ENCODE measurements at places on chromosomes 2 and 18. TPM values are rescaled to one million over a fixed set of nuclear protein-coding genes. Genes with fewer than 3 reads are reported as not detected.
A peak's percentile ranks its signal among the peaks of the same experiment; 100 is the strongest.

Gene MAP3K19
- not detected for total RNA-seq

Gene CREG2
- not detected for total RNA-seq

Gene TM4SF20
- total RNA-seq, result not detected

Gene PARD6G
- total RNA-seq, result 2.0 TPM

Gene NT5DC4
- not detected for total RNA-seq

Gene ACVR1C
- total RNA-seq, result 0.36 TPM

Gene DSG1
- total RNA-seq, result 1.3 TPM

Gene CPLX4
- total RNA-seq, result not detected

DNA sequence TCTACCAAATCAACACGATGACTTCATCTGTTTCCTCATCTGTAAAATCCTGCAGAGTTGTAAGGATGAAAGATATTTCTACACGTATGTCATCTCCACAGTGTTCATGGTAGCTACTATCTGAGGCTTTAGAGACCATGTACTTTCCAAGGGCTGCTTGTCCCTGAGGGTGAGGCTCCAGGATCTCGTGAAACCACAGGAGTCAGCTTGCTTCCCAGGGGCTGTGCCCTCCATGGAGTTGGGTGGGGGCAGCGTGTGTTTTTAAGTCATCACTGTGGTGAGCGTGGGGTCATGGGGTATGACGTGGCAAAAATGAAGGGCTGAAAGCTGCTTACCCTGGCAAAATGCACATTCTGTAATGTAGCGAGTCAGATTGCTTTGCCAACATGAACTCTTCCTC lies 81.6 kb downstream of the ASAP2 start:
- no peaks in the 10 kb centered on the region for H3K27me3 ChIP-seq
- peaks cover 29% of the 10 kb centered on the region for H3K4me1 ChIP-seq
- H3K27ac ChIP-seq, result no peak overlapping the region
- H3K36me3 ChIP-seq, result no peaks in the 10 kb centered on the region
- no peak for DNase-seq
- H3K4me3 ChIP-seq, result no peak overlapping the region

GRCh38 chr2:80326214-80326613 lies 21.7 kb upstream of the LRRTM1 start:
- no peaks in the 10 kb centered on the region for H3K36me3 ChIP-seq
- H3K27ac ChIP-seq, result no peak overlapping the region
- peaks cover 32% of the 10 kb centered on the region for H3K27me3 ChIP-seq
- no peak overlapping the region for H3K4me3 ChIP-seq
- no peak for DNase-seq
- peaks cover 9% of the 10 kb centered on the region for H3K4me1 ChIP-seq

- no peak for DNase-seq
- no peak overlapping the region for H3K4me3 ChIP-seq
- H3K27me3 ChIP-seq, result no peaks in the 10 kb centered on the region
- H3K4me1 ChIP-seq, result peaks cover 6% of the 10 kb centered on the region
- H3K36me3 ChIP-seq, result peaks cover 41% of the 10 kb centered on the region
Measured at GRCh38 chr2:231160701-231161100, 35.9 kb upstream of the HTR2B start.

- no peak for DNase-seq
- peaks cover 29% of the 10 kb centered on the region for H3K36me3 ChIP-seq
- H3K27me3 ChIP-seq, result no peaks in the 10 kb centered on the region
- H3K4me1 ChIP-seq, result no peaks in the 10 kb centered on the region
- H3K27ac ChIP-seq, result no peak overlapping the region
- no peak overlapping the region for H3K4me3 ChIP-seq
Measured at GRCh38 chr2:135490376-135490775, 40.6 kb downstream of the ZRANB3 start.

- no peak overlapping the region for H3K4me3 ChIP-seq
- H3K4me1 ChIP-seq, result peaks cover 82% of the 10 kb centered on the region
- peak overlapping the region; percentile 64 for H3K27ac ChIP-seq
- no peak for DNase-seq
- H3K27me3 ChIP-seq, result no peaks in the 10 kb centered on the region
Measured at GRCh38 chr2:197952540-197953202, 148.3 kb downstream of the PLCL1 start.

- no peaks in the 10 kb centered on the region for H3K27me3 ChIP-seq
- H3K4me1 ChIP-seq, result peaks cover 50% of the 10 kb centered on the region
- H3K27ac ChIP-seq, result peak overlapping the region; percentile 85
- peak overlapping the region; percentile 92 for H3K4me3 ChIP-seq
Measured at GRCh38 chr2:3575534-3576262, 638 bp downstream of the RPS7 start.

DNA sequence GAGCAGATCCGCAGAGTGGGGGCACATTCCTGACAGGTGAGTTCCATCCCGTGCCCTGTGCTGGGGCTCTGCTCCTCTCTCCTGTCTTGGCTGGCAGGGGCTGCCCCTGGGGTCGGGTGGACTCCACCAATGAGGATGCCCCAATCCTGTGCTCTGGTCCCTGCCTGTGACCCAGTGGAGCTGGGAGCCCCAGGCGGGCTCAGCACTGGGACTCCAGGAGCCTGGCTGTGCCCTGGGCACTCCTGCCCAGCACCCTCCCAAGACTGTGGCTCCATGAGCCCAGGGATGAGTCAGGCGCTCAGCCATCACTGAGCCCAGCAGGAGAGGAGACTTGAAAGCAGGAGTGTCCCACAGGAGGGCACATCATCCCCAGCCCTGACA lies 53.9 kb downstream of the MBP start:
- peaks cover 67% of the 10 kb centered on the region for H3K4me1 ChIP-seq
- no peaks in the 10 kb centered on the region for H3K36me3 ChIP-seq
- no peak overlapping the region for H3K4me3 ChIP-seq
- no peak overlapping the region for H3K27ac ChIP-seq
- H3K27me3 ChIP-seq, result no peaks in the 10 kb centered on the region

GRCh38 chr2:98479959-98480524 lies 35.4 kb downstream of the INPP4A start:
- H3K4me3 ChIP-seq, result no peak overlapping the region
- peaks cover 93% of the 10 kb centered on the region for H3K4me1 ChIP-seq
- peak overlapping the region; percentile 52 for H3K27ac ChIP-seq
- H3K27me3 ChIP-seq, result no peaks in the 10 kb centered on the region
- no peaks in the 10 kb centered on the region for H3K36me3 ChIP-seq

DNA sequence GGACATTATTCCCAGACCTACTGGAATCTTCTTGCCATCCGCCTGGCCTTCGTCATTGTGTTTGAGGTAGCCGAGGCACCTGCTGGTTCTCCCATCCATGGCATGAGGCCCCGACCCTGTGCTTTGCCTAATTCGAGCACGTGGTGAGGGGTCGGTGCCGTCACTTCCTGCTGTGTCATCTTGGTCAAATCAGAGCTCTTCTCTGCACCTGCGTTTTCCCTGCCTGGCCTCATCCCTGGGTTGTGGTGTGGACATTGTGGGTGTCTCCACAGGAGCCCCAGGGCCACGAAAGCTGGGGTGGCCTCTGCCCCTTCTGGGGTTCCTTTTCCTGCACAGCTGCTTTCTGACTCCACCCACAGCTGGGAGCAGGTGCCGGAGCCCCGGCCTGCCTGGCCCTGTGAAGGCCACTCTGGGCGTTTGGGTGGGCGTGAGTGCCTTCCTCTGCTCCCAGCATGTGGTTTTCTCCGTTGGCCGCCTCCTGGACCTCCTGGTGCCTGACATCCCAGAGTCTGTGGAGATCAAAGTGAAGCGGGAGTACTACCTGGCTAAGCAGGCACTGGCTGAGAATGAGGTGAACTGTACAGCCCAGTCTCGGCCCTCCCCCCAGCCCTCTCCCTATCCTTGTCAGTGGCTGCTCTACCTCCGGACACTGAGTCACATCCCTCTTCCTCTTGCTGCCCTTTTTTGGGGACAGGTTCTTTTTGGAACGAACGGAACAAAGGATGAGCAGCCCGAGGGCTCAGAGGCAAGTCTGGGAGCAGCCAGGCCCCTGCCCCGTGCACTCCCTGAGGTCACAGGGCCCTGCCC lies 34.9 kb downstream of the ANO7 start:
- peak; percentile 9 for DNase-seq
- H3K27ac ChIP-seq, result peak overlapping the region; percentile 52
- peaks cover 33% of the 10 kb centered on the region for H3K36me3 ChIP-seq
- H3K4me1 ChIP-seq, result peaks cover 45% of the 10 kb centered on the region
- no peak overlapping the region for H3K4me3 ChIP-seq

GRCh38 chr2:2021995-2022394 lies 277.7 kb upstream of the PXDN start:
- no peak overlapping the region for H3K4me3 ChIP-seq
- H3K27ac ChIP-seq, result no peak overlapping the region
- H3K27me3 ChIP-seq, result no peaks in the 10 kb centered on the region
- no peaks in the 10 kb centered on the region for H3K36me3 ChIP-seq
- peaks cover 9% of the 10 kb centered on the region for H3K4me1 ChIP-seq

DNA sequence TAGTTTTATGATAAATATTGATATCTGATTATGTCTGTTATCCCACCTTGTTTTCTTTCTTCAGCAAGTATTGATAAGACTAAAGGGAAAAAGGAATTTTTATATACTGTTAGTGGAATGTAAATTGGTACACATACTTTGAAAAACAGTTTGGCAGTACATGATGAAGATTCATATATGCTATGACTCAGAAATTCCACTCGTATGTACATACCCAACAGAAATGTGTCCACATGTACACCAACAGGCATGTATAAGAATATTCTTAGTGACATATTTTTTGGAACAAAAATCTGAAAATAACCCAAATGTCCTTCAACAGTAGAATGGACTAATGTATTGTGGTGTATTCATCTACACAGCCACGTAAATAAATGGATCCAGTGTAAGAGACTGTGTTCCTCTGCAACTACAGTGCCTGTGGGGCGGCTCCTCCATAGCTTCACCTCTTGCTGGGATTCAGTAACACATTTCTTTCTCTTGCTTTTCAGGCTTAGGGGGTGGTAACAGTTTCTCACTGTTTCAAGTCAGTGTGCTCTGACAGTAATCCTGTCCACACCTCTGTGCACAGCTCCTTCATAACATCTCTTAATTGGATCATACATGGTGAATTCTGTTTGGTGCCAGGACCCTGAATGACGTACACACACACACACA lies 35.5 kb upstream of the ALMS1 start:
- no peaks in the 10 kb centered on the region for H3K4me1 ChIP-seq
- no peak overlapping the region for H3K27ac ChIP-seq
- no peak for DNase-seq

GRCh38 chr2:62313449-62314227 lies 117.7 kb downstream of the B3GNT2 start:
- H3K4me1 ChIP-seq, result peaks cover 17% of the 10 kb centered on the region
- H3K27me3 ChIP-seq, result no peaks in the 10 kb centered on the region
- no peak for DNase-seq
- no peak overlapping the region for H3K4me3 ChIP-seq
- H3K27ac ChIP-seq, result no peak overlapping the region

DNA sequence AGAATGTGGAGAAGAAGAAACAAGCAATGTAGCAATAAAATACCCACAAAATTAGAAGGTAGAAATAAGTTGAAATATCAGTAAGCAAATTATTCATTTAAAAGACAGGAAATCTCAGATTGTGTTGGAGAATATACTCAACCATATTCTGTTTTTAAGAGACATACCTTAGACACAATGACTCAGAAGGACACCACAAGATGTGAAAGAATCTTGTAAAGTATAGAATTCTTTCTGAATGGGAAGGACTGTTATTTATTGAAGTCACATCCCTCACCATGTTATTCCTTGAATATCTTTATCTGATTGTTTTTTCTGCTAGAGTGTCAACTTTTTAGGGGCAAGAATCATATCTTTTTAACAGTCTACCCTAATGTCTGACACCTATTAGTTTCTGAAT lies 50.4 kb downstream of the CTAGE1 start:
- no peak for DNase-seq
- H3K4me1 ChIP-seq, result peaks cover 6% of the 10 kb centered on the region
- no peak overlapping the region for H3K4me3 ChIP-seq
- H3K27me3 ChIP-seq, result no peaks in the 10 kb centered on the region
- no peak overlapping the region for H3K27ac ChIP-seq

DNA sequence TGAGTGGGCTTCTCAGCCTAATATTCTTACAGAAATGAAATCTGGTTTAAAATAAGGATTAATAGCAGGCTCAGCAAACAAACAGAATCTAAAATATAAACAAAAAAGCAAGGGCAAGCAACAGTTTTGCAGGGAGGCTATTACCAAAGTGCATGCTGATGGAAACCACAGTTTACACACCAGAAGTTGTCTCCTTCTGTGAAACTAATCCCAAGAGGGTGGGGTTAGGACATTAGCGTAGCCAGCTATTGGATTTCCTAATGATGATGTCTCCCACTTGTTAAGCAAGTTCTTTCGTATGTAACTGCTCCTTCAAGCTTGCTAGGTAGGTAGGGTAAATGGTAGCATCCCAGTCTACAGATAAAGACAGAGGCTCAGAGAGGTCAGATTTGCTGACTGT lies 65.0 kb upstream of the TSPYL6 start:
- no peaks in the 10 kb centered on the region for H3K27me3 ChIP-seq
- no peak overlapping the region for H3K4me3 ChIP-seq
- H3K36me3 ChIP-seq, result no peaks in the 10 kb centered on the region
- DNase-seq, result no peak
- H3K4me1 ChIP-seq, result peaks cover 11% of the 10 kb centered on the region

GRCh38 chr2:197028230-197028629 lies 101.7 kb upstream of the PGAP1 start:
- H3K4me3 ChIP-seq, result no peak overlapping the region
- no peak overlapping the region for H3K27ac ChIP-seq
- no peaks in the 10 kb centered on the region for H3K27me3 ChIP-seq
- DNase-seq, result no peak
- H3K36me3 ChIP-seq, result peaks cover 18% of the 10 kb centered on the region

DNA sequence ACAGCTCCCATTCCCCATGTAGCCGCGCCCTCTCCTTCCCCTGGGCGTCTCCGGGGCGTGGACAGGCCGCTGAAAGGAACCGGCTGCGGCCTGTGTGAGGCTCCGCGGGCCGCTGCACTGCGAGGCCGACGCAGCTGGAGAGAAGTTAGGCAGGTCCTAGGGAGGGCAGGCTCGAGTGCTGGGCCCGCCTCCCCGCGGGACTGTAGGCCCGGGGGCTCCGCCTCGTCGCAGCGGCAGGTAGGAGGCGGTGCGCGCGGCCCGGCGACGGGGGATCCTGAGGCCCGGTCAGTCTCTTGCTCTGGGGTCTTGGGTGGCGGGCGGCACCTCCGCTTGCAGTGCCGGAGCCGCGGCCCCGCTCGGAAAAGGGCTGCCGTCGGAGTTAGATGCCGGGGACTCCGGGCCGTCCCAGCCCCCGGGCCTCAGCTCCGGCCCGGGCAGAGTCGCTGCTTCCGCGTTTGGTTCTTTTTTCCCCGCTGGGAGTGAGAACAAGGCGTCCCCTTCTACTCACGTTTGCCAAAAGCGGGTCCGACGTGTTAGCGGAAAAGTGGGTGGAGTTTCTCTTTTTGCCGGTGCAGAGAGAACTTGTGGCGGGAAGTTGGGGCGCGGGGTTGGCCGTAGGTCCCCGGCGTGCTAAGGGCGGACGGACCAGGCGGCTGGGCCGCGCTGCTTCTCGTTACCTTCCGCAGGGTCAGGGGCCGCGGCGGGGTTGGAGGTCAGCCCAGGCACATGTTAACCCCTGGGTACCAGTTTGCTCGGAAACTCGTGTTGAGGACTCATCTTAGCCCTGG lies at the start of gene VRK2:
VRK2 (plus strand) TSS at position 222 of the 788 bp plus-strand sequence. CDS start 2,026 bp downstream, outside the sequence.
- H3K4me1 ChIP-seq, result peaks cover 49% of the 10 kb centered on the region
- H3K27ac ChIP-seq, result peak within 1 kb of the TSS; percentile 98
- no peaks in the 10 kb centered on the region for H3K27me3 ChIP-seq

- H3K27me3 ChIP-seq, result peaks cover 11% of the 10 kb centered on the region
- peak overlapping the region; percentile 92 for H3K27ac ChIP-seq
- H3K4me1 ChIP-seq, result peaks cover 30% of the 10 kb centered on the region
- H3K36me3 ChIP-seq, result no peaks in the 10 kb centered on the region
- H3K4me3 ChIP-seq, result peak overlapping the region; percentile 80
Measured at GRCh38 chr18:31101183-31102024, 817 bp downstream of the DSC2 start.

- no peaks in the 10 kb centered on the region for H3K4me1 ChIP-seq
- DNase-seq, result peak; percentile 13
- H3K4me3 ChIP-seq, result no peak overlapping the region
- peaks cover 66% of the 10 kb centered on the region for H3K27me3 ChIP-seq
Measured at GRCh38 chr2:240643093-240643810, 18.0 kb downstream of the GPR35 start.

- H3K27me3 ChIP-seq, result no peaks in the 10 kb centered on the region
- DNase-seq, result no peak
- no peaks in the 10 kb centered on the region for H3K4me1 ChIP-seq
- no peak overlapping the region for H3K27ac ChIP-seq
Measured at GRCh38 chr2:116510117-116510671, 1304.3 kb upstream of the DDX18 start.
